ENCODE measurements at places on chromosomes 11 and 22.
A peak's percentile ranks its signal among the peaks of the same experiment; 100 is the strongest.

- DNase-seq = peak; percentile 78
Measured at GRCh38 chr22:36201630-36202319, at the start of gene APOL4. Gene APOL4 (minus strand): TSS chr22:36201809. CDS start chr22:36201734, 75 bp downstream.

DNA sequence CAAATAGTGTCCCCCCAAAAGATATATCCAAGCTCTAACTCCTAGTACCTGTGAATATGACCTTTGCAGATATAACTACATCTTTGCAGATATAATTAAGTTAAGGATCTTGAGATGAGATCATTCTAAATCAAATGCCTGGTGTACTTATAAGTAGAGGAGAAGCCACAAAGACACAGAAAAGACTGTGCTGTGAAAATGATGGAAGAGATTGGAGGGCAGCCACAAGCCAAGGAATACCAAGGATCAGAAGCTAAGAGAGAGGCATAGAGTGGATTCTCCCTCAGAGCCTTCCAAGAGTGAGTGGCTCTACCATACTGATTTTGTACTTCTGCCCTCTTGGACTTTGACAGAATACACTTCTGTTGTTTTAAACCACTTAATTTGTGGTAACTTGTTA lies 7.5 kb upstream of the CAVIN3 start:
- DNase-seq = no peak

DNA sequence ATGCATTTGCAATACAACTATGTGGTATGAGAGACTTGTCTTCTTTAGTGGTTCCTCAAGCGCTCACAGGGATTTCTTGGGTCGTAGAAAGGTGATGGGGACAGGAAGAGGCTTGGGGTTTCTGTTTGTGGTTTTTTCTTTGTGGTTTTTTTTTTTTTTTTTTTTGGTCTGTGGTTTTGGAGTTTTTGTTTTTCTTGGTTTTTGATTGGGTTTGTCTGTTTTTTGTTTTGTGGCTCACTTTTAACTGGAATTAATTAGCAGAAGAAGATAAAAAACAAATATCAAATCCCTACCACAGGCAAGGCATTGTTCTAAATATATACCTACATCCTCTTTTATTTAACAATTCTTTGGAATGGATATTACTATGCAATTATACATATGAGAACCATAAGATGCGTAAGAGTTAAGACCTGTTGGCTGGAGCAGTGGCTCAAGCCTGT lies 5.5 kb downstream of the TTC28 start:
- DNase-seq = no peak

DNA sequence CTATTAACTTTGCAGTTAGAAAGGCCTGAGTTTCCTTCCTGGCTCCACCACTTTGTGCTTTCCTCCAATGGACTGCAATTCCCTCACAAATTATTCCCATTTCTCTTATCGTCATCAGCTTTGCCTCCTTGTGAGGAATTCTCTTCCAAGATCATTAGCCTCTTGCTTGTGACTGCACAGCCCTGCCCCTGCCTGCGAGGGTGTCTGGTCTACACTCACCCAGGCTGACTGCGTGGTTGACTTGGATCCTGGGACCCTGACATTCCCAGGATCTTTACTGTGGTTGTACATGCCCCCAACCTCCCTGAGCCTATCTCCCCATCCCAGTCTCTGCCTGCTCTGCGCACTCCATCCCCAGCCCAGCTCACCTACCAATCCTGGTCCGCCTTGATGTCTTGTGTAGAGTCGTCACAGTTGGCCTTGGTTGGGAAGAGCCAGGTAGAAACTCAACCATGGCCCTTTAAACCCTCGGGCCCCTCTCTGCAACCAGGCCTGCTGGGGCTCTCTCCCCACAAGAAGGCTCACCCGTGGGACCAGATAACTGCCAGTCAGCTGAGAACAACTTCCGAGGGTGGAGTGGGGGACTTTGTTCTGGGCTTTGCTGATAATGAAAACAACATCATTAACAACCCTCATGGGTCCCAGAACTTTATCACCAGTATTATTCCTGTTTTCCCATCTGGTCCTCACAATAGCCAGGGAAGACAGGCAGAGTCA lies at the start of gene OR2AT4:
OR2AT4 (minus strand) TSS at position 421 of the 717 bp plus-strand sequence.
- DNase-seq = no peak

DNA sequence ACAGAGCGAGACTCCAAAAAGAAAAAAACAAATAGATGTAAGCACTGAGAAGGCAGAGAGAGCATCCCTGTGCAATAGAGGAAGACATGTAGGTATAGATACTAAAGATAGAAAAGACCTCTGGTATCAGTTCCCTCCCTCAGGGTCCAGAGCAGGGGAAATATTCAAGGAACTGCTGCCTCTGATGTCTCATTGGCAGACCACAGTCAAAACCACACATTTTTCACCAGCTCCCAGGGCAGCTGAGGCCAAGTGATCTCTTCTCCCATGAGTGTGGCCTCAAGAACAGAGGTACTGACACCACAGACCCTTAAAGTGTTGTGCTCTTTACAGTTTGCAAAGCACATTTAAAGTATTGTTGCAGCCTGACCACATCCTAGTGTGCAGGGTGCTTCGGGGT lies 288.5 kb downstream of the NTM start:
- DNase-seq = no peak

- no peak for DNase-seq
Measured at GRCh38 chr11:108997826-108998225, 333.0 kb downstream of the DDX10 start.

GRCh38 chr11:77191823-77192495 lies 63.9 kb downstream of the MYO7A start:
- DNase-seq = peak; percentile 71

- DNase-seq = no peak
Measured at GRCh38 chr22:47622541-47622940, 860.1 kb downstream of the TBC1D22A start.

DNA sequence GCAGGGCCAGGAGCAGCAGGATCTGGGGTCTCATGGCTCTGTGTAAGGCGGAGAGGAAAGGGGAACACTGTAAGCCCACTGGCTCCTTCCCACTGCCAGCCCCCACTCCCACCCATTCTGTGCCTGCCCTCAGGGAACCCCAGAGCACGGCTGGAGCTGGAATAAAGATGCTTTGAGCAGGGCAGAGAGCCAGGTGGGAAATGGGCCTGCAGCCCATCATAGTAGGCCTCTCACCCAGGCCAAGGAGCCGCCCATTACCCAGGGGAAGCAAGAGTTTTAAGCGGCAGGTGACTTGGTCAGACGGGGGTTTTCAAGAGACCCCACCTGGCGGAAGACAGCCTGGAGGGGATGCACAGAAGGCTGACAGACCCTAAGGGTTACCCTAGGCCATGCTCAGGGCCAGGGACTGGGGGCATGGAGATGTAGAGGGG lies 4.6 kb downstream of the LRRC32 start:
- no peak for DNase-seq

DNA sequence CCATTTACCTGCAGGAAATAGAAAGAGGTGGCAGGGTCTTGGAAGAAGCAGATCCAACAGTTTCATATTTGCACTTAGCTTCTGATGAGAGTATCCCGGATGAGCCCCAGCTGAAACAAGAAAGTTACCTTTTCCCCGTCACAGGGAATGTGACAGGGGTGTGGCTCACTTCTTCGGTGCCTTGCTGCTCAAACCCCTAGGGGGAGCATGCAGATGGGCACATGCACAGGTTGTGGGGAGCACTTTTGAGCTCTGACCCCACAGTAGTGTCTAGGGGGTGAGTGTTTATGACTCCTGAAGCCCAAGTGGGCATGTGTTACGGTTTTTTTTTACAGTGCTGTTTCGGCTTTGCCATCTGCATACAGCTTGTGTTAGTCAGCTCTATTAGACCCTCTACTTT lies 1221.0 kb downstream of the JRKL start:
- DNase-seq = no peak

- peak; percentile 59 for DNase-seq
Measured at GRCh38 chr11:36744375-36745168, 146.5 kb upstream of the RAG2 start.

GRCh38 chr11:119179983-119180382 lies 5.3 kb upstream of the NHERF4 start:
- DNase-seq = peak; percentile 81

GRCh38 chr11:8222820-8223512 lies 40.7 kb downstream of the LMO1 start:
- DNase-seq = peak; percentile 47

GRCh38 chr11:76701294-76702040 lies 30.9 kb upstream of the LRRC32 start:
- DNase-seq = no peak

DNA sequence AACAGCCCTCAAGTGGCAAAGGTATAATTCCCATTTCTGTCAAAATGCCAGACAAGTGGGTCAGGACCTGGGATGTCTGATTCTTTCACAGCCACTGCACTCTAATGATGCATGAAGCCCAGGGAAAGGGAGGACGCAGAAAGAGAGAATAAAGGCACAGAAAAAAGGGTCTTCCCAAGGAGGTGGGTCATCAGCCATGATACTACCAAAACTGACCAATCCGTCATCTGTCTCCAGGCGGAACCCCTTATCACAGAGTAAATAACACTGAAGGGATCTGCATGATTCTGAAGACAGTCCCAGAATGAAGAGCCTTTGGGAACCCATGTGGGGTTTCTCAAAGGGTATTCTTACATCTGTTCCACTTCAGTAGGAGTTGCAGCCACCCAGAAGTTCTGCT lies 73.8 kb upstream of the OPCML start:
- DNase-seq = no peak

DNA sequence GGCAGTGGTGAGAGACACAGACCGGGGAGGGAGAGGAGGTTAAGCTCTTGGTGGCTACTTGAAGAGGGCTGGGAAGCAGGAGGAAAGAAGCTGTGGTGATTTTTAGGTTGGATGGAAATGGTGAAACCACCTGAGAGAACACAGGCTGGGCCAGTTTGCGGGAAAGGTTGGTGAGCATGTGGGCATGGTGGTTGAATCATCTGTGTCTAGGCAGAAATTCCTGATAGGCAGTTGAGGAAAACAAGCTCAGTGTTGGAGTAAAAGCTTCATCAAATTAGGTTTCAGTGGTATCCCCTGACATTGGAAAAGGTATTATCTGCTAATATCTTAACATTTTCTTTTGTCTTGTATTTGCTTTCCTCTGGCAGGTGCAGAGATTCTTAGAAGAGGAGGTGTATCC lies 4.3 kb upstream of the SGSM3 start:
- DNase-seq = no peak

DNA sequence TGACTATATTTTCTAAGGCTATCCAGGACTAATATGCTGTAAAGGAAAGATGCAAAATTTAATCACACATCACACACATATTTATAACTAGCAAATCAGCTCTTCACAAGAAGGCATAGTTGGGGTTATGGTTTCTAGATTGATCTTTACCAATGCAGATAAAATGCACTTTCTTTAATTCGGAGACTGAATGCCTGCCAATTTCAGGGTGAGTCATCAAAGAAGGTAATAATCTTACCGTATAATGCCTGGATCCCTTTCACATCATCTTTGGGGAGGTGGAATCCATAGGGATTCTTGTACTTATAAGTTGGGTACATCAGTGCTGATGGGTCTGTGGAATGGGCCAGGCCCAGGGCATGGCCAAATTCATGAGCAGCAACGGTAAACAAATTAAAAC lies 16.4 kb downstream of the MMP20 start:
- no peak for DNase-seq

DNA sequence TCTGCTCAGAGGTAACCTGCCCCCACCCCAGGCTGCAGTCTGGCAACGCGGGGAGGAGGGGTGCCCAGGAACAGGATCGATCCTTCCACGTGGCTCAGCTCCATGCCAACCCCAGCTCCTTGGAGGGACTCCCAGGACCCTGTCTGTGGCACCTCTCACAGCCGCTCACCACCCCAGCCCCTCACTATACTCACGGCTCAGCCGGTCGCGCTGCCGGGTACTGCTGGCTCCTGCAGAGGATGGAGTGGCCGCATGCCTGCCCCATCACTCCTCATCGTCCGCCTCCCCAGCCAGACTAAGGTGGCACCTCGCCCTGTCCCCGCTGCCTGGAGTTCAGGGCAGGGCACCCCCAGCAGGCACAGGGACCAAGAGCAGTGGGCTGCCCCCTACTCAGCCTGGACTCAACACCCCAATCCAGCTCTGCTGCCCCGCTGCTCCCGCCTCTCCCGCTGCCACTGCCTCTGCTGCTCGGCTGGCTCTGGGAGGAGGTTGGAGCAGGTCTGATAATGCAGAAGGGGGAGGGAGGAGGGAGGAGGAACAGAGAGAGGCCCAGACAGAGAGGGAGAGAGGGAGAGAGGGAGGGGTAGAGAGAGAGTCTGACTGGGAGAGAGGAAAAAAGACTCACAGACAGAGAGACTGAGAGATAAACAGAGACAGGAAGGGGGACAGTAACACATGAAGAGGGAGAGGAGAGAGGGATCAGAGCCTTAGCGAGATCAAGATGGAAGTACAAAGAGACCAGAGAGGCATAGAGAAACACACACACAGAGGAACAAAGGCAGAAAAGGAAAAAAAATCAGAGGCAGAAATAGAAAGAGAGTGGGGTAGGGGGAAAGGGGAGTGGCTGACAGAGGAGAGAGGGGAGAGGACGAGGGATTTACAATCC lies at the start of gene PDE2A:
PDE2A (minus strand) TSS at position 480 of the 886 bp plus-strand sequence; CDS start at position 265, 215 bp downstream.
- DNase-seq = no peak

GRCh38 chr22:33874206-33874605 lies 46.1 kb downstream of the LARGE1 start:
- no peak for DNase-seq

GRCh38 chr11:116577956-116578355 lies 194.8 kb downstream of the BUD13 start:
- DNase-seq = no peak

DNA sequence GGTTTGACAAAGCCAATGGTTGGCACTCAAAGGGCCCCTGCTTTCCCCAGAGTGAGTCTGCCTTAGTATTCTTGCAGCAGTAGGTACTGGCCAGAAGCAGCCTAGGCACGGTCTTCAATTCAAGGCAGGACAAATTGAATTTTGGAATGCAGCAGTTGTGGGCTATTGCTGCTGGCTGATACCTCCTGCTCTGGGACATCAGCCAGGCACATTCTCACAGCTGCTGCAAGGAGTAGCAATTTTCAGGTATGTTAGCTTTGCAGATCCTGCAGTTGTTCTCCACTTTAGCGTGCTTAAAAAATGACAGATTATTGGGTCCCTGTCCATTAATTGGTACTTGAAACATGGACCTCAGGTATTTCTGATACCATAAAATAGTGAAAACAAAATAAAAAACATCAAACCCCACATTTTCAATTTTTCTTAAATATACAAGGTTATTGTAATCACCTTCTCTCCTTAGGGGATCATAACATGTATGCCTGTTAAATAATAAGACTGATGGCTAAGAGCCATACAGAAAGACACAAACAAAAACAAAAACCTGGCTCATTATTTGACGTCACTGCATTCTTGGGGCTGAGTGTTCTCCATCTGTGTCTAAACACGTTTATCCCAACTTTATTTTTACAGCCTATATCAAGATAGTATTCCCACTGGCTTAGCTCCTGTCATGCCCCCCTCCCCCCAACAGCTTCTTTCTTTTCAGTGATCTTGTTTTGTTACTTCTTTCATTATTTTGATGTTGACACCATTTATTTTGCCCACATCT lies 85.1 kb upstream of the CARD18 start:
- no peak for DNase-seq

- DNase-seq = no peak
Measured at GRCh38 chr11:76604626-76605241, 65.8 kb downstream of the LRRC32 start.

All from COR-L47 (cell line).